ENCODE measurements at places on chromosomes 16 and 17. TPM values are rescaled to one million over a fixed set of nuclear protein-coding genes. Genes with fewer than 3 reads are reported as not detected.

KRTAP9-4 gene
- not detected for total RNA-seq

FOXC2 gene
- total RNA-seq = not detected

HS3ST2 gene
- not detected for total RNA-seq

RAC3 gene
- 10.6 TPM for total RNA-seq

HEXIM2 gene
- 3.9 TPM for total RNA-seq

ZNF19 gene
- 2.9 TPM for total RNA-seq
